ENCODE measurements at places on chromosomes 11 and 22.

- no peak for DNase-seq
Measured at GRCh38 chr11:69390561-69390960, 90.9 kb upstream of the LINC01488 start.

- no peak for DNase-seq
Measured at GRCh38 chr22:27580311-27580897, 221.2 kb downstream of the MN1 start.

DNA sequence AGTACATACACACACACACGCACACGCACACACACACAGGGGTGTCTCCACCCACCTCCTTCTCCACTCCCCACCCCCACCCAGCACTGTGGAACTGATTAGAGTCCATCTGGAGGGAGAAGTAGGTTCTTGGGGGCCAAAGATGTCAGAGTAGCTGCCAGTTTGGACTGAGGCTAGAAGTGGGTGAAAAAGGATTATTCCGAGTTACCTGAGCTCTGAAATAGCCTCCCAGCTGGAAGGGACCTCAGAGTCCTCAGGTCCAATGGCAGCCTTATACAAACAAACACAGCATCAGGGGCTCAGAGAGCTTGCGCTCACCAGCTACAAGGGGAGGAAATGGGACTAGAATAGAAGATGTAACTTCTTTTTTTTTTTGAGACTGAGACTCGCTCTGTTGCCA, 20.8 kb downstream of the IL10RA start:
- no peak for DNase-seq

DNA sequence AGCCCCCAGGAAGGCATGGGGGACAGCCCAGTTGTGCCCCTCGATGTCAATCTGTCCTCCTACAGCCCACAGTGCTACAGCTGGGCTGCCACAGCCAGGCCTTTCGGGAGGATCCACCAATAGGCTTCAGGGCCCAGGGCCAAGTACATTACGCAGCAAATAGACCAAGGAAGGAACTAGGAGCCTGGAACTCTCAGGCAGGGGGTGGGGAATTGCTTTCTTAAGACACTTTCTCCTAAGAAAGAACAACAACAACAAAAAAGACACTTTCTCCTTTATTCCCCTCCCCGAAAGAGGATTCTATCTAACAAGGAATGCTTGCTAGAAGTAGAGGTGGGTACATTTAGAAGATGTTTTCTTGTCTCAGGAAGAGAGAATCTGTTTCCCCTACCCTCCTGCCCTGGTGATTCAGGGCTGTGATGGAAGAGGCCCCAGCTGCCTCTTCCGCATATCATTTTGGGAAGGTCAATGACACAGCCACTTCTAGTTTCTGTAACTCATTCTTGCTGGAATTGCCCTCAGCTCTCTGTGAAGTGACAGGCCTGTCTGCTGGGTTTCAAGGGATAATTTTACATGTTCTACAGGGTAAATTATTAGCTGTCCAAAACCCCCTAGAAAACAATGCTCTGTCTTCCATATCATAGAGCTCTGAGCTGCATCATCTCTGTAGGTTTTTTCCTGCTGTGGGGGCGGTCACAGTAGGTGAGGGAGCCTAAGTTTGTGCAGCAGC, 6.0 kb upstream of the MALAT1 start:
- no peak for DNase-seq

GRCh38 chr11:102545701-102546100, 15.2 kb upstream of the MMP7 start:
- DNase-seq, result no peak

DNA sequence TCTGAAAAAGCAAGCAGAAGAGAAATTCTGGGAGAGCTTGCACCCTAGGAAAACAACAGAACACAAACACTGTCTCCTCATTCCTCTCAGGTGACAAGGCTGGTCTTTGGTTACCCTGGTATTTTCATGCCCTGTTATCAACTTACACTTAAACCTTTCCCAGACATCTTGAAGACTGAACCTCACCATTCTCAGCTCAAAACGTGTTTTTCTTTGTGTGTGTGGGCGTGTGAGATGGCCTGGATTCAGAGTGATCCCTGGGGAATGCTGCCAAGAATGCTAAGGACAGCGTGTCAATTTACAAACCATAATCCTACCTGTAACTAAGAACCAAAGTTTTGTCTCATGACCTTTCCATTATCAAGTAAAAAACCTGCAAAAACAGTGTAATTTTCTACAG, 33.3 kb downstream of the ELF5 start:
- no peak for DNase-seq

GRCh38 chr22:43745411-43745770, 66.7 kb downstream of the EFCAB6 start:
- no peak for DNase-seq

DNA sequence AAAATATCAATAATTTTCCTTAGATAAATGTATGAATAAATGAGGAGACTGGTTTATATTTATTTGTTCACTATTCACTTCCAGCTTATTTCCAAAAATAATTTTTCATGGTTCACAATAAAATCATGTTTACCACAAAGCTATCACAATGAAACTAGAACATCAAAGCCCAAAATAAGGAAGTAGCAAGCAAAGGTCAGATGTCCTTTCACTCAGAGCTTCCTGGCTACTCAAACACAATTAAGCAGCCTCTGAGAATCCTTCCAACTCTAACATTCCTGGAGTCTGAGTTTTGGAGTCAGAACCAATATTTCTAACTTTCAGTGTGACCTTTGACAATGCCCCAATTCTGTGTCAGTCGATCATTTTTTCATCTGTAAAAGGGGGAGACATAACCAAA, 527.0 kb downstream of the SOX6 start:
- no peak for DNase-seq

DNA sequence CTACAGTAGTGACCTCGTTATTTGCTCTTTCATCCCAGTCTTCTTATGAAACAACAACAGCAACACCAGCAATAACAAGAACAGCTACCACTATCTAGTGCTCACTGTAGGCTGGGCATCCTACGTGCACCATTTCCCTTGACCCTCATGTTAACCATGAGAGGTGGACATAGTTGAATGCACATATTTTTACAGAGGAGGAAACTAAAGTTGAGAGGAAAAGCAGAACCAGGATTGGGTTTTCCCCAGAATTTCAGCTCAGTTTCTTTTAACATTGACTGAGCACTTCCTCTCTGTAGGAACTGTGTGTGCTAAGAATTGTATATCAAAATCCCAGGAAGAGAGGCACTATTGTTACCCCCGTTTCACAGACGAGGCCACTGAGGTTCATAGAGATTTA, 39.4 kb upstream of the TSPAN18 start:
- DNase-seq, result no peak

GRCh38 chr11:110522471-110522870, 92.7 kb downstream of the FDX1 start:
- no peak for DNase-seq

- DNase-seq, result no peak
Measured at GRCh38 chr22:39344046-39344390, 5.8 kb upstream of the SYNGR1 start.

- no peak for DNase-seq
Measured at GRCh38 chr11:131977854-131978253, 607.4 kb downstream of the NTM start.

- DNase-seq, result no peak
Measured at GRCh38 chr11:47857485-47857884, 9.3 kb upstream of the NUP160 start.

GRCh38 chr11:120457996-120458395, 53.6 kb upstream of the GRIK4 start:
- DNase-seq, result no peak

DNA sequence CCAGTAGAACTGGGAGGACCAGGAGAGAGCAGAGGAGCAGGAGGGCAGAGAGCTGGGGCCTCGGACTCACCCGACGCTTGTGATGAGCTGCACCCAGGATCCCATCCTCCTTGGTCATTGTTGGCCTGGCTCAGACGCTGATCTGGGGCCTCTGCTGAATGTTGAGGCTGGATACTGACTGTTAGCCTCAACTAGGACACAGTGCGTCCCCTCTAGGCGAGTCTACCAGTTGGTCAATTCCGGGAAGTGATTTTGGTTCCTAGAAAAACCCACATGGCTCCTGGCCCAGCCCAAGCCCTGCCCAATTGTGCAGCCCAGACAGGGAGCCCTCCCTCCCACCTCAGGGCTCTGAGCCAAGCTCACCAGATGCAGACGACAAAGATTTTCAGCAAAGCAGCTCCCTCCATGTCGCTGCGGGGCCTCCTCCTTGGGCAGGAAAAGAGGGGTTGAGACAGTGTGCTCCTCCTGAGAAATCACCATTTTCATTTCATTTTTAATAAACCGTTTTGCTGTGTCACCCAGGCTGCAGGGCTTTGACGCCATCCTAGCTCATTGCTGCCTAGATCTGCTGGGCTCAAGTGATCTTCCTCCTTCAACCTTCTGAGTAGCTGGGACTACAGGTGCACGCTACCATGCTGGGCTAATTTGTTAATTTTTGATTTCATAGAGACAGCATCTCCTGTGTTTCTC, at the start of gene APOL4:
Gene APOL4, minus strand, starts transcription at position 180 of the 690 bp plus-strand sequence. Its CDS starts 75 bp downstream, at position 105.
- DNase-seq, result no peak

- no peak for DNase-seq
Measured at GRCh38 chr11:121654843-121655536, 202.2 kb upstream of the SORL1-AS1 start.

GRCh38 chr11:66532784-66533183, 13.1 kb downstream of the ZDHHC24 start:
- no peak for DNase-seq

- DNase-seq, result no peak
Measured at GRCh38 chr11:23124996-23125395, 264.7 kb upstream of the CCDC179 start.

DNA sequence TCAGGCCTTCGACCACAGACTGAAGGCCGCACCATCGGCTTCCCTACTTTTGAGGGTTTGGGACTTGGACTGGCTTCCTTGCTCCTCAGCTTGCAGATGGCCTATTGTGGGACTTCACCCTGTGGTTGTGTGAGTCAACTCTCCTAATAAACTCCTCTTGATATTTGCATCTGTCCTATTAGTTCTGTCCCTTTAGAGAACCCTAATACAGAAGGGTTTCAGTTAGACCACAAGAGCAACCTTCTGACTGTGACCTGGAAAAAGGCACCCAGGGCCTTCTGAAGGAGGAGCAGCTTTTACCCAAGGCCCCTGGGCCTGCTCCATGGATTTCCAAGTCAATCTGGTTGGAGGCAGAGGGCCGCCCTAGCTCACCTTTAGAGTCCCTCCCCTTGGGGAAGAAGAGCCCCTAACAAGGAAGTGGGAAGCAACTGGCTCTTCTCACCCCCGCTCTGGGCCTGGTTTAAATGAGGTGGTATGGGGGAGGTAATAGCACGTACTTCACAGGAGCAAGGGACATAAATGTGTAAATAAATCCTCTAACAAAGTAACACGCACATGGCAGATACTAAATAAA, 11.2 kb upstream of the CHST1 start:
- DNase-seq, result no peak
